Stimulated activated CD8-positive, alpha-beta memory T cell treated with anti-CD3 and anti-CD28 coated beads, Interleukin-2, amount 100 ng/mL, for 1 hour (primary cell): ENCODE measurements at places on chromosomes 16 and 17.

DNA sequence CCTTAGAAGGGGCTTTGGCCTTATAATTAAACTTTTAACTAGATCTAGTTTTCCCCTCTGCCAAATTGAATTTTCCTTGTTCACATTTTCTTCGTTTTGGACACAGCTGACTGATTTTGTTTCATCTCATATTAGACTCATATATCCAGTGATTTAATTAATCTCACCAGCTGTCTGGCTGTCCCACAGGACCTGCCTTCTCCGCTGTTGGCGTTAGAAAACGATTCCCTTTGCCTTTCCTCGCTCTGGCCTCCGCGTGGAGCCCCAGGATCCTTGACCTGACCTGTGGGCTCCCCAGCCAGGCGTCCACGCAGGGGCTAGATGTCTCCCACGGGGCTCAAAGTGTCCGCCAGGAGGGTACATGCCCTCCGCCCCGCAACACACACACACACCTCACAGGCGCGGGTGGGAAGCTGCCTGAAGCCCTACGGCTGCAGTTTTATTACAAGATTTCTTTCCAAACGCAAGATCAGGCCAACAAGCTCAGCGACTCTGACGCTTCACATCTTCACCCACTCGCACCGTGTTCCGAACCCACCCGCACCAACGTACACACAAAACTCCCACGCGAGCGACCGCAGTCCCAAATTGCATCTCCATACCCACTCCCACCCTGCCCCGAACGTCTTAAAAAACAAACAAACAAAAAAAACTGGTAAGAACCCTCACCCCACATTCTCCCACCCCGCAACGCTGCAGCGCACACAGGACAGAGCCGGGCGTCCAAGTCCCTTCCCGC, 1.1 kb downstream of the RPRML start:
- no peak for DNase-seq

DNA sequence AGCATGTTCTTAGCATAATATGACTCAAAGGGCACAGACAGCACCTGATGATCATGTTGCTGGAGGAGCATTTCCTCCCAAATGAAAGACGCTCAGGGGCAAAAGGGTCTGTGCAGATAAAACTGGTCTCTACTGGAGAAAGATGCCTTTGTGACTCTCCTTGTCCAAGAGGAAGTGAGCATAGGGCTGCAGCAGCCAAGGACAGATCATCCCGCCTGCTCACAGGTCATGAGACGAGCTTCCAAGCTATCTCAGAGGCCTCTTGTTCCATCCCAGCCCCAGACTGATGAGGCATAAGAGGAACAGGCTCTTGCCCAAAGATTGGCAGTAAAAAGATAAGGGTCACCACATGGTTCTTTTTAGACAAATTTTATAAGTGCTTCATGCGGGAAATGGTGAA, 141.8 kb downstream of the KATNIP start:
- DNase-seq: no peak

GRCh38 chr17:34401165-34401564, 38.1 kb upstream of the CCL1 start:
- DNase-seq: no peak

- no peak for DNase-seq
These were observed 64.4 kb upstream of the TBX2 start for GRCh38 chr17:61335105-61335844.

DNA sequence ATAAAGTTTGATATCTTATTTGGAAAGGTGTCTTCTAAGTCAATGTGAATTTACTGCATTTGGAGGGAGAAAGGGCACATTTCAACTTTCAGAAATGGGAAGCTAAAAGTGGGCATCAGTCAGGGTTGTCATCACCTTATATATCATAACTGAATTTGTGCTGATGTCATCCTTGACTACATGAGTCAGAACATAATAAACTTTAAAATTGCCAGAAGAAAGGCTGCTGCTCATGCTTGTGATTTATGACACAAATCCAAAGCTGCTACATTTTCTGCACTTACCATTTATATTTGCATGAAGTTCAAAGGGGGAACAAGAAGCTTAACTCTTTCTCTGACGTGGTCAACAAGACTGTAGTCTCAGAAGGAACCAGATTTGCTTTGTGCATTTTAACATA, 196.6 kb downstream of the UTP18 start:
- DNase-seq: no peak

DNA sequence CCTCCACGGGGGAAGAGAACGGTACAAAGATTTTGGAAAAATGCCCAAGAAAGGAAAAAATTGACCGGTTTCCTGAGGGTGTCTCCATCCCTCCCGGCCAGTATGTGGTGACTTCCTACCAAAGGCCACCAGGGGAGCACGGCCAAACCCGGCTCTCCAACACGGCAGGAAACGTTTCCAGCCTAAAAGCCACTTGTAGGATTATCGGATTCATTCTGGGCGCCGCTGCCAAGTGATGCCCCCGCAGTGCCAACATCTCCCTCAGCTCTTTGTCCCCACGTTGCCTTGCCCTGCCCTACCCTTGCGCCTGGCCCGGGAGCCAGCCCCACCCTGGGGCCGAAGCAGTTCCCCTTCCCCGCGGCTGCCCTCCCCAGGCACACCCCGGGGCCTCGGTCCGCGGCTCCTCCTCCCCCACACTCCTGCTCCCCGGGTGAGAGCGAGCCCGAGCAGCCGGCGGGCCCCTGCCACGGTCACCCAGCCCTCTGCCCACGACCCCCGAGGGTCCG, 688 bp downstream of the CRK start:
- DNase-seq: no peak

DNA sequence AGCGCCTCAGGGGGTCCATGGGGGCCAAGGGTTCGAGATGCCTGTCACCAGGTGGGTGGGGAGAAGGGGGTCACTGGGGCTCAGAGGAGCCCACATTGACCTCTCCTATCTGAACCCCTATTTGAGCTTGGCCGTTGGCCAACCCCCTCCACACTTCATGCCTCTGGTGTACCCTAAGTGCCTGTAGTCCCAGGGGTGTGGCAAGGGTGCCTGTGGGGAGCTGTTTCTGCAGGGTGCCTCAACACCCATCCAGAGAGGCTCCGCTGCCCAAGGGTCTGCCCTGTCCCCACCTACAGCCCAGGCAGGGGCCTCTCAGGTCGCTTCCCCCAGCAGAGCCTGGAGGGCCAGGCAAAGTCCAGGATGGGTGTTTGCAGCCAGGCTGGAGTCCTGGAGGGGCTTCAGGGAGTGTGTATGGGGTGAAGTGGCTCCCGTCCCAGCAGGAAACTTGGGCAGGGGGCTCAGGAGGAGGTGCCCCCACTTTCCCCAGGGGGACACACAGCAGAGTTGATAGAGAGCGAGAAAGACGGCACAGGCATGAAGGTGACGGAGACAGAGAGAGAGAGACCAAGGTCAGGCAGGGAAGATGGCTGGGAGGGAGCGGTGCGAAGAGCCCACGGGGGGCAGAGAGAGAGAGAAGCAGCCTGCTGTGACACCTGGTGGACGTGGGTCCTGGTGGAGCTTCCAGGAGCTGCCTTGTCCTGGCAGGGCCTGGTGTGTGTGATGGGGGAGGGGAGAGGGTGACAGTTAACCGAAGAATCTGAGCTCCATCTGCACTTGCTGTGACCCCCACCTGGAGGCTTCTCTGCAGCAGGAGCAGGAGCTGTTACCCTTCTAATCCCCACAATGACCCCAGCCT, at the start of gene SEPTIN12:
SEPTIN12 (minus strand) TSS at position 719 of the 856 bp plus-strand sequence; CDS start at position 19, 700 bp downstream.
- no peak for DNase-seq

GRCh38 chr16:68786685-68787418, 49.8 kb downstream of the CDH1 start:
- no peak for DNase-seq

DNA sequence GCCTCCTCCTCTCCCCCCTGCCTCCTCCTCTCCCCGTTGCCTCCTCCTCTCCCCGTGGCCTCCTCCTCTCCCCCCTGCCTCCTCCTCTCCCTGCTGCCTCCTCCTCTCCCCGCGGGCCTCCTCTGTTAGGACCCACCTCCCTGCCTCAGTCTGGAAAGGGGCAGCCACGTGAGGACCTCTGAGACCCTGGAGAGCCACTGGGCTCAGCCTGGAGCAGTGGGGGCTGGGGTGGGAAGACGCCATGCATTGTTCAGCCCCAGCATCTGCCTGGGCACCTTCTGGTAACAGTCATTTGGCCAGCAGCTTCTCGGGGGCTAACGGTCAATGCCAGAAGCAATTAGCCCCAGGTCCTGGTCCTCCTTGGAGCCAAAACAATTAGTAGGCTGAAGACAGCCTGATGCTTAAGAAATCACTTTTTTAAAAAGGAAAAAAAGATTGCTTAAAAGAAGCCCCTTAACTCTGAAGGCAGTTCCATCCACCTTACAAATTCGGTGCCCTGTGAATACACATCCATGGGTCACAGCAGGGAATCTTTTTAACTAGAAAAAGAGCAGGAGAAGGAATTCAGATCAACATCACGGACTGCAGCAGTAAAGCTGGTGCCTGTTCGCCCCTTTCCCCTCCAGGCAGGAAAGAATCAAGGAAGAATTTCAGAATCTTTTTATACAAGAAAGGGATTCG, 29.8 kb downstream of the NXN start:
- no peak for DNase-seq

- peak; percentile 68 for DNase-seq
These were observed 1.5 kb downstream of the TMEM102 start for GRCh38 chr17:7436556-7437368.

- DNase-seq: no peak
These were observed 23.9 kb downstream of the DHRS7C start for GRCh38 chr17:9767432-9767991.

DNA sequence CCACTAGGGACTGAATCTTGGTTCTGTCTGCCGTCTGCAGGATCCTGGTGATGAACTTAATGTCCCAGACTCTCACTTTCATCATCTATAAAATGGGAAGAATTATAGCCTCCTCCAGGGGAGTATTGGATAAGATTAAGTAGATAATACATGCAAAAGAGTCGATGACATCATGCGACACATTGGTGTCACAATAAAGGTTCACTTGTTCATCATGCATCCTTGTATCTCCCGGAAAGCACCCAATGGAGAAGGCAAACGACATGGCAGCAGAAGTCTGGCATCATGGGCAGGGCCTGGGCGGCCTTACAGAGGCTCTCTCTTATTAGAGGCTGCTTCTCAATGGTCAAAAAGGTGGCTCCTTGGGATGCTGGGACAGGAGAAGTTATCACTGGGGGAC, 35.1 kb upstream of the CD300E start:
- DNase-seq: no peak

- DNase-seq: peak; percentile 66
These were observed 7.0 kb downstream of the MPP2 start for GRCh38 chr17:43900183-43900857.

- DNase-seq: no peak
These were observed 16.5 kb upstream of the WDR45B start for GRCh38 chr17:82664701-82665182.

DNA sequence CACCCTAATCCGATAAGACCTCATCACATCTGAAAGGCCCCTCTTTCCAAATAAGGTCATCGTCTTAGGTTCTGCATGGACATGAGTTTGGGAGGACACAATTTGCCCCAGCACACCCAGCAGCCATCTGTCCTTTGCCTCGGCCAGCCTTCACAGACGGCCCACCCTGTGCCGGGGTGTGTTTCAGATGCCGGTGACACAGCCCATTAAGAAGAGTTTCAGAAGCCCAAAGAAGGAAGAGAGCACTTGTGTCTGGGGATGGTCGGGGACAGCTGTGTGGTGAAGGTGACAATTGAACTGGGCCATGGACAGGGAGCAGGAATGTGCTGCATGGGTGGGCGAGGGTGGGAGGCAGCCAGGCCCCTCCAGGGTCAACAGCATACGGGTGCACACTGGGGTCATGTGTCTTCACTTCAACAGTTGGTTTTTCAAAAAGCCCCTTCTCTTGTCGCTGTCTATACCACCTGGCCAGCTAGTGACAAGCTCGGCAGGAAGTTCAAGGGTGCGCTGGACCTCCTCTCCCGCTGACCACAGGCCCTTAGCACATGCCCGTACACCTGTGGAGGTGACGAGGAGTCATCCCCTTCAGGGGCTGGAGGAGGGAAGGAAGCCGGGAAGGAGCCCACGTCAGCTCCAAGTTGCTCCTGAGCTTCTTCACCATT, 183.1 kb downstream of the C16orf95 start:
- DNase-seq: no peak

- no peak for DNase-seq
These were observed 53.1 kb upstream of the ABCC11 start for GRCh38 chr16:48300391-48300856.

GRCh38 chr17:1733759-1734158, 8.9 kb upstream of the SERPINF2 start:
- DNase-seq: no peak

DNA sequence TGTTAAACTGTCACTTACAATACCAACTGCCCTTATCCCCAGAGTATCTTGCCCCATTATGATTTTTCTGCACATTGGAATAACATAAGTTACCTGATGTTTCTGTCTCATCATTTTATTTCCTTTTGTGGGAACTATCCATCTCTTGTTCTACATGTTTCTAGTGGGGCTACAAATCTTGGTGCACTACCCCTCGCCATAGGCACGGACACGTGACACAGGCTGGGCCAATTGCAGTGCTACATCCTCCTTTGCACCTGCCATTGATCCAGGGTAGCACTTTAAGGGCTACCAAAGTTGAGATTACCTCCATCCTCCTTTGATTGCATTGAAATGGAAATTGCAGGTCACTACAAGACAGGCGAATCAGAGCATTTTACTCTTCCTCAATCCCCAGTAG, 14.2 kb upstream of the SYT17 start:
- DNase-seq: no peak

GRCh38 chr17:47877368-47878034, 18.5 kb upstream of the SP2 start:
- no peak for DNase-seq

DNA sequence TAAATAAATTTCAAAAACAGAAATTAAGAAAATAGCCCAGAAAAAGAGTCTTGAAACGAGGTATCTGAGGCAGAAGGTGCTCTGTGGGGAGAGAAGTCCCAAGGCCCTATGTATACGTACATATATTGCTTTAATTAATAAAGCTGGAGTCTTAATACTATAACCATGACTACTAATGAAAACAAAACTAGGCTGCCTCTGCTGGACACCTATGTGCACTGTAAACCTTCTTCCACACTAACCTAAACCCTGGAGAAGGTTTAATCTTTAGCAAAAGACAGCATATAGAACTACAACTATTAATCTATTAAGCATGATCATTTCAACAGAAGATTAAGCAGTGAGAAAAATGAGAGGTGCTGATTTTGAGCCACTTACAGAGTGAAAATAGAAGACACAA, 153.9 kb upstream of the C17orf78 start:
- DNase-seq: no peak

GRCh38 chr17:77458202-77459017, 317.6 kb downstream of the SEC14L1 start:
- DNase-seq: no peak
